ENCODE measurements at places on chromosomes 5 and 9. TPM values are rescaled to one million over a fixed set of nuclear protein-coding genes. Genes with fewer than 3 reads are reported as not detected.

DNA sequence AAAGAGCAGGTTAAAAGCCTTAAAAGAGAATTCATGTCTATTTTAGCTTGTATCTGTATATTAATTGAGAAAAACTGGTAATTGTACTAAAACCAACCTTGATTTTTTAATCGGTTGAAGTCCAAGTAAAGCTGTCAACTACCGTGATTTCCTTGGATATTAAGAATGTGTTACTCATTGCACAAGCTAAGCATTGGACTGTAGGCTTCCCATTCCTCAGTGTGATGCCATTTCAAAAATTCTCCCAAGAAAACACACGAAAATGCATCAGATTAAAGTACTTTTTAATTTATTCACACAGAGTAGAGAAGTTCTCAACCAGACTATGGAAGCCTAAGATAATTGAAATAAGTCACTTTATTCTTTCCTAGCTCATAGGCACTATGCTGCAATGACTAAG, 761.4 kb upstream of the TYRP1 start:
- DNase-seq: no peak

DNA sequence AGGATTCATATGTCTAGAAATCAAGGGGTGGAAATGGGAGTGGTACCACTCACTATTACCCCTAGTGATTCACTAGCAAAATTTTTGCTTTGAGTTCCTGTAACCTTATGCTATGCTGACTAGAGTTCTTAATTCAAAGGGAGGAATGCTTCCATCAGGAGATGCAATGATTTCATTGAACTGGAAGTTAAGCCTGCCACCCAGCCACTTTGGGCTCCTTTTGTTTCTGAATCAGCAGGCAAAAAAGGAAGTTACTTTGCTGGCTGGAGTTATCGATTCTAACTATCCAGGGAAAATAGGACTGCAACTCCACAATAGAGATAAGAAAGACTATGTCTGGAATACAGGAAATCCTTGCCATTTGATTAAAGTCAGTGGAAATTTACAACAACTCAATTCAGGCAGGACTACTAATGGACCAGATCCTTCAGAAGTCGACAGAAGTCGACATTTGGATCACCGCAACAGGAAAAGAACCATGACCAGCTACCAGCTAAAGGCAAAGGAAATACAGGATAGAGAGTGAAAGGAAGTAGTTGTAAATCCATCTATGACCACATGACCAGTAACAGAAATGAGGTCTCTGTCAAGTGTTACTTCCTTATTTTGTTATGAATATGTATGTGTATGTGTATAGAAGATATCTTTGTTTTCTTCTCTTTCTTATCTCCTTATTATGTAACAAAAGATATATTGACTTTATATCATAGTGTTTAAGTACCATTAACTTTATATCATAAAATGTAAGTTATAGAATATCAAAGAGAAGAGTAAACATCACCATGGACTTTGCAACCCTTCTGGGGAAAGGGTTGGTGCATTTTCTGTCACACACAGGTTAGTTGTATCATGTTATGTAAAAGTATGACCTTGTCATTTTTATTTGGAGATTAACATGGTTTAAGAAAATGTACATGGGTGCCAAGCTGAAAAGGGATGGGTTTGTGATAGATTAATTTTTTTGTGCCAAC, 198.7 kb upstream of the HAPLN1 start:
- DNase-seq: peak; percentile 64

GRCh38 chr9:2755285-2755684, 38.0 kb downstream of the KCNV2 start:
- DNase-seq: no peak

Gene ANXA6
- polyA plus RNA-seq: 355 TPM

- no peak for DNase-seq
These were observed 69.7 kb downstream of the MEF2C start for GRCh38 chr5:88813244-88813643.

Gene SYNPO
- 22.6 TPM for polyA plus RNA-seq

Gene SLC25A2
- polyA plus RNA-seq: not detected

- peak; percentile 10 for DNase-seq
These were observed 113.8 kb downstream of the MEF2C start for GRCh38 chr5:88769165-88769564.

- DNase-seq: no peak
These were observed 2.6 kb upstream of the RFX3 start for GRCh38 chr9:3528451-3528850.

Gene SNCAIP
- polyA plus RNA-seq: 15.3 TPM

GRCh38 chr9:14752271-14752670, 29.7 kb upstream of the CER1 start:
- DNase-seq: no peak

Gene PDE6A
- polyA plus RNA-seq: not detected

- DNase-seq: no peak
These were observed 36.4 kb upstream of the RAPGEF6 start for GRCh38 chr5:131671409-131671808.

- DNase-seq: peak; percentile 80
These were observed 260.7 kb upstream of the KCNN2 start for GRCh38 chr5:114101153-114101552.

Gene SPINK13
- polyA plus RNA-seq: not detected

DNA sequence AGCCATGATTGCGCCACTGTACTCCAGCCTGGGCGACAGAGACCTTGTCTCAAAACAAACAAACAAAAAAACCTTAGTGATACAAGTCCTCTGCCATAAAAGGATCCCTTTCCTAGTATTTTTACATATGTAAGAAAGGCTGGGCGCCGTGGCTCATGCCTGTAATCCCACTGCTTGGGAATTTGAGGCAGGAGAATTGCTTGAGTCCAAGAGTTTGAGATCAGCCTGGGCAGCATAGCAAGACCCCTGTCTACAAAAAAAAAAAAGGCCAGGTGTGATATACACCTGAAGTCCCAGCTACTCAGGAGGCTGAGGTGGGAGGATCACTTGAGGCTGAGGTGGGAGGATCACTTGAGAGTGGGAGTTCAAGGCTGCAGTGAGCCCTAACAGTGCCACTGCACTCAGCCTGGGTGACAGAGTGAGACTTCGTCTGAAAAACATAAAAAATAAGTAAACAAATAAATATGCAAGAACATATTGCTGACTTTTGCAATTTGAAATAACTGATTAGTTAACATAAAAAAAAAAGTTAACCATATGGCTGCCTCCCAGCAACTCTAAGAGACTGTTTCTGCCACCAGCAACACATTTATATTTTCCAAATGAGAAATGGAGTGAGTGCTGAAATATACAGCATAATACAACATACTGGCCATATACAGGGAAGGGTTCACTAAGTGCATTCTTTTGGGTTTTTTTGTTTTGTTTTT, 6.9 kb downstream of the ZNF367 start:
- no peak for DNase-seq

- DNase-seq: no peak
These were observed 414.8 kb upstream of the SLC30A5 start for GRCh38 chr5:68679041-68679440.

GRCh38 chr5:8845296-8845695, 700.6 kb downstream of the SEMA5A start:
- DNase-seq: peak; percentile 71

Gene EQTN
- polyA plus RNA-seq: not detected

DNA sequence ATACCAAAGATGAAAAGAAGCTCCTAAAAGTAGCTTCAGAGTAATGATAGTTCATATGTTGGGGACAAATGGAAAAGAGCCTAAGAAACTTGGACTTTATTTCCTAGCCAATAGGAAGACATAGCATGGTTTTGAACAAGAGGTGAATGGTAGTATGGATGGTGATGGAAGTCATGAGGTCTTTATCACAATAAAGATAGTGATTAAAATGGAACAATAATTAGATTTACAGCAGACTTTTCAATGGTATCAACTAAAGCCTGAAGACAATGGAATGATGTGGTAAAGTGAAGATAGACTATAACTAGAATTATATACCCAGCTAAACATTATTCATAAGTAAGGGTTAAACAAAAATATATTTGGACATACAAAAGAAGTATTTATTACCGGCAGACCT, 131.2 kb downstream of the RAB3C start:
- no peak for DNase-seq

GRCh38 chr5:61339764-61340163, 7.7 kb downstream of the ZSWIM6 start:
- no peak for DNase-seq

DNA sequence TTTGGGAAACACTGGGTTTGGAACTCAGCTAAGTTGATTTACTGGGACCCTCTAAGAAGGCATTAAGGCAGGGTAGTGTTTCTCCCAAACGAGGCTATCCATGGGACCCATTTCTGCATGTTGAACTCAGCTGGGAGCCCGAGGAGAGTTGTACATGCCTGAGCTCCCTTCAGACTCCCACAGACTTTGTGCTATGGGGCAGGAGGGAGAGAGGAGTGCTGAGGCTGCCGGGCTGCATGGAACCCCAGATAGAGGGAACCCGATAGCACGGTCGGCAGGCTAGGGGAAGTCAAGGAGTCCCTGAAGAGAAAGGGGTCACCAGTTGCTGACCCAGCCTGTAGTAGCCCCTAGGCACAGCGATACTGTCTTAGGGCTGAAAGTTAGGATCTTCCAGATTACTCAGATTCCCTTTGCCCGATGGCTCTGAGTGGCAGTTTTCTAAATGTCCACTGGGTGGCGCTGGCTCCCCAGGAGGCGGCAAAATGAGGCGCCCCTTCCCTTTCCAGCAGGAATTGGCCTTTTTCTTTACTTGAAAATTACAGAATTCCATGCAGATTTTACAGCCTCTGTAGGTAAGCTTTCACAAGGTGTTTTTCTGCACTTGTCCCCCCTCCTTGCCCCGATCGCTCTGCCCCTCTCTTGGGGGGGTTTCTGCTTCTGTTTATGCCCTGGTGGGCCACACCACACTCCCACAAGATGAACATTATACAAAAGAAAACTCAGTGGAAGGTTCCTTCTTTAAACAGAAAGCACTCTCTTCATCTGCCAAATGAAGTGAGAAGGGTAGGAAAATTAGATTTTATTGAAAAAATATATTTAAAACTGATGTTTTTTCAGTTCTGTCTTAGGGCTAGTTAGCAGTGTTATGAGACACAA, 17.8 kb downstream of the NANS start:
- peak; percentile 59 for DNase-seq

Gene WDR38
- polyA plus RNA-seq: not detected

DNA sequence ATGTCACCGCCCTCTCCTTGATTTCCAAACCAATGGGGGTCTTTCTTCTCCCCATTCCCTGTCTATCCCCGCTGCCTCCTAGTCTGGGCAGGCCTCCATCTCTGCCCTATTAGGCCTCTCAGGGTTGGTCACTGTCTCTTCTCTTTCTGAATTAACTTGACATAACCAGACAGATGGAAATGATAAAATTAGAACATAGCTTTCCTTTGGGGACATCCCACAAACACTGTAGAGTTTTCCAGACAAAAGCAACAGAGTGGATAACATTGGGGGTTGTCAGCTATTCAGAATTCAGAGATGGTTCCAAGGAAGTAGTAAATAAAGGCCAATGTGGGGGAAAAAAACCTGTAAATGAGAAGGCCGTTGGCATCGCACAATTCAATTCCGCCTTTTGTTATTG, 24.7 kb downstream of the LHX6 start:
- DNase-seq: no peak

Gene ORM2
- polyA plus RNA-seq: not detected

Gene SMIM33
- polyA plus RNA-seq: not detected

Gene LIX1
- not detected for polyA plus RNA-seq

- no peak for DNase-seq
These were observed 1830.1 kb upstream of the NUDT12 start for GRCh38 chr5:105392710-105393149.

GRCh38 chr9:2622461-2623287, 1.1 kb downstream of the VLDLR start:
- DNase-seq: peak; percentile 17

- DNase-seq: no peak
These were observed 18.2 kb downstream of the C9orf152 start for GRCh38 chr9:110189559-110190320.

DNA sequence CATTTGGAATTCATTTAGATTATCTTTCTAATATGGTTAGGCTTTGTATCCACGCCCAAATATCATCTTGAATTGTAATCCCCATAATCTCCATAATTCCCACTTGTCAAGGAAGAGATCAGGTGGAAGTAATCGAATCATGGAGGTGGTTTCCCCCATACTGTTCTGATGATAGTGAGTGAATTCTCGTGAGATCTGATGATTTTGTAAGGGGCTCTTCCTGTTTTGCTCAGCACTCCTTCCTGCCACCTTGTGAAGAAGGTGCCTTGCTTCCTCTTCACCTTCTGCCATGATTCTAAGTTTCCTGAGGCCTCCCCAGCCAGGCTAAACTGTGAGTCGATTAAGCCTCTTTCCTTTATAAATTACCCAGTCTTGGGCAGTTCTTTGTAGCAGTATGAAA, 527.5 kb upstream of the ARRDC3 start:
- no peak for DNase-seq

- DNase-seq: no peak
These were observed 495.2 kb downstream of the GADD45G start for GRCh38 chr9:90100014-90100413.

- no peak for DNase-seq
These were observed 55.2 kb downstream of the TRIP13 start for GRCh38 chr5:947626-948471.

Data from IMR-90 (cell line).